ENCODE measurements at places on chromosomes 2 and 18. TPM values are rescaled to one million over a fixed set of nuclear protein-coding genes. Genes with fewer than 3 reads are reported as not detected.

DNA sequence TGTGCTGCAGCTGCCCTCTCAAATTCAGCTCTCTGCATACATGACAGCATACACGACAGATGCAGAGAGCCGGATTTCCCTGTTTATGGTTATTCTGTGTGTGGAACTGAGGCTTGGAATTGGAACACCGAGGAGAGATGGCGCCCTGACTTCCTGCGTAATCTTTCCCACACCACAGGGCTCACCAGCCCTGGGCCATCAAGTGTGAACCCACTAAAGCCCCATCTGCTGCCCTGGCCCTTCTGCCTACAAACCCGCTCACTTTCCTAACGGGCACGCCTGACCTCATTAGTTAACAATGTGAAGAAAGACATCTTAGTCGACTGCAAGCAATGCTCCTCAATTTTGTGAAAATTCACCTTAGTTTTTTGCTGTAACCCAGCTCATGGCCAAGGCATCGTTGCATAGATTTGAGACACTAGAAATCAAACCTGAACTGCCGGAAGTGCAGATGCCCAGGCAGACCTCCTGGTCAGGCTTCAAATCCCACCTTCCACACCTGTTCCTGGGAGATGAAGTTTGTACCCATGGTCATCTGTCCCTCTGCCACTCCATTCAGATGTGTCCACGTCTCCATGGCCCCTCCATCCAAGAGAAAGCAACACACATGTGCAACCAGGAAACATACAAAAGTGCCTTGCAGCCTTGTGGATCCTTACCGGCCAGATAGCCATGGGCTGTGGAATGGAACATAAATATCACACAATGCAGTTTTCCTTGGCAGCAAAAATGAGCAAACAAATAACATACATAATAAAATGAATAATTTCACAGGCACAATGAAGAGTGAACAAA lies 5.0 kb upstream of the CIDEA start:
- DNase-seq: no peak

- no peak for DNase-seq
Observed at GRCh38 chr18:46080156-46080555, 8.1 kb upstream of the PSTPIP2 start.

- DNase-seq: no peak
Observed at GRCh38 chr2:136376211-136376610, 258.3 kb upstream of the CXCR4 start.

Gene CPO
- total RNA-seq: not detected

- DNase-seq: peak; percentile 65
Observed at GRCh38 chr2:238263204-238264071, 23.6 kb upstream of the HES6 start.

DNA sequence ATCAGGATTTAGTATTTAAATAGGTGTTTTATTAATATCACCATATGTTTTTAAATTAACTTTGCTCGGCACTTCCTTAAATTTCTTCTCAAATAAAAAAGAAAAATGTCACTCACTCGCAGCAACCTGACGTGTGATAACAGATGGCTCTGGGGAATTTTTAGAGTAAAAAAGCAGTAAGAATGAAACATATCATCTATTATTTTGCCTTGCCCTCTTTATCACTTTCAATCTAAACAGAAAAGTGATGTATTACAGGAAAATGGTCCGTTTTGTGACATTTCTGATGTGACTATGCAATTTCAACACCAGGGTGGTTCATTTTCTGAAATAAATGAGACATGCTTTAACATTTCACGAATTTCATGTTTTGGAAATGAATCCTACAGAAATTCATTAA lies 1368.0 kb upstream of the LRRTM1 start:
- no peak for DNase-seq

GRCh38 chr2:104428155-104428554 lies 425.8 kb upstream of the POU3F3 start:
- DNase-seq: no peak

DNA sequence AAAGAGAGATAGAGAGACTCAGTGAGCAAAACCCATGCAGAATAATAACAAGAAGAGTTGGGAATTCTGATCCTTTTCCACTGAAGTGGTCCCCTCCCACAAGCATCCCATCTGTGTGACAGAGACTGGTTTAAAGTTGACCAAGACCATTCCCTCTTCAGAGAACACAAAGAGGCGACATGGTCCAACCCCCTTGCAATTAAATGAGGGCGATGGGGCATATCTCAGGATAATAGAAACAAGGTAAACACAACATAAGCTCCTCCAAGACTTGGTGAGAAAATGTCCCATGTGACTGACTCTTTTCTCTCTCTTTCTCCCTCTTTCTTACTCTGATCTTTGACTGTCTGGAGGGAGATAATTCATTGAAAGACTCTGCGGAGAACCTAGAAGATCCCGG lies 526.7 kb downstream of the SOX11 start:
- DNase-seq: no peak

GRCh38 chr2:96625571-96626552 lies 12.2 kb downstream of the KANSL3 start:
- DNase-seq: no peak

- DNase-seq: no peak
Observed at GRCh38 chr2:68245066-68245465, 7.3 kb downstream of the PPP3R1 start.

DNA sequence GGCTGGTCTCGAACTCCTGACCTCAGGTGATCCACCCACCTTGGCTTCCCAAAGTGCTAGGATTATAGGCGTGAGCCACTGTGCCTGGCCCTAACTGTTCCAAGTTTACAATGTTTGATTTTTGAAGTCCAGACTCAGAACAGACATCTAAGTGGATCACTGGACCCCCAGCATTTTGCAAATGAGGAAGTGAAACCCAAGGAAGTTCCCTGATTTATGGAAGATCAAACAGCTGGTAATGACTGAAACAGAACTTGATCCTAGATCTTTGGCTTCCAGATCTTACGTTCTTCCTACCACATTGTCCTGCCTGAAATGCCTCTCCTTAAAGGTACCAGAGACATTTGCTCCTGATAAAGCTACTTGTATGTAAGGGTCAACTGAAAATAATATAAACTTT lies 58.3 kb upstream of the NCOA1 start:
- DNase-seq: no peak

DNA sequence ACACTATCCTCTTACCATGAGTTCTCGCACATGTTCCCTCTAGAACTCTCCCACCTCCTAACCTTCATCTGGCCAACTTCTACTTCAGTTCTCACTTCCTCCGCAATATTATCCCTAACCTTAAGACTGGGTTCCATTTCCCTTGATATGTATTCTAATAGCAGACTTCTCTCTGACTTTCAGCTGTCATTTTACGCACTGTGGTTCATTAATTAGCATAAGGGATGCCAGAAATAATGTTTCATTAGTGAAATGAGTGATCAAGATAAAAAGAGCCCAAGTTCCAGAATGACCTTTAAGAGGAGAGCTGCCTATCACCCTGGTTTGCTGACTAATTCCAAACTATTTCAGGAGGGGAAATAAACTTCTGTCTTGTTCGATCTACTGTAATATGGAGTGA lies 108.6 kb upstream of the CCDC150 start:
- no peak for DNase-seq

- no peak for DNase-seq
Observed at GRCh38 chr2:126907671-126908070, 9.0 kb downstream of the TEX51 start.

- no peak for DNase-seq
Observed at GRCh38 chr2:182110347-182110746, 124.7 kb downstream of the PPP1R1C start.

DNA sequence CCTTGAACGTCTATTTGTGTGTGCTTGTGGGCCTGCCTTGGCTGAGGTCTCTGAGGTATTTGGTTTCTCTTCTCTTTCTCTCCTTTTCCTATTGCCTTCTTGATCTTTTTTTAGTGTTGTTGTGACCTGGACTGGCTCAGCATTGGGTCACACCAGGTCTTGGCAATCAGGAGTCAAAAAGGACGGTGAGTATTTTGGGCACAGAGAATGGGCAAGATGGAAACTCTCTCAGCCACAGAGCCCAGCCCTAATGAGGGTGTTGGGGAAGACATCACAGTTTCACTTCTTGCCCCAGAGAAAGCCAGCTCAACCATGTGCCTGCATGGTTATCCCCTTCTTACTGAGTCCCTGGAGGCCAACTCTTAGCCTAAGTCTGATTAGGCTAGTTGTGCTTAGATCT lies 13.7 kb upstream of the INO80C start:
- no peak for DNase-seq

Gene UPP2
- total RNA-seq: not detected

DNA sequence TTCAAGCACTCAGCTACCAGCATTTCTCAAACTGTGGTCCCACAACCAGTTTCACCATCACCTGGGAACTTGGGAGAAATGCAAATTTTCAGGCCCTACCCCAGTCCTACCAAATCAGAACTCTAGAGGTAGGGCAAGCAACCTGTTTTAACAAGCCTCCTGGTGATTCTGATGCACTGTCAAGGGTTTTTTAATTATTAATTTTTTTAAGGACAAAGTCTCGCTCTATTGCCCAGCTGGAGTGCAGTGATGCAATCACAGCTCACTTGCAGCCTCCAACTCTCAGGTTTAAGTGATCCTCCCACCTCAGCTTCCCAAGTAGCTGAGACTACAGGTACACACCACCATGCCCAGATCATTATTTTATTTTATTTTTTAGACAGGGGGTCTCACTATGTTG lies 7.8 kb downstream of the ACMSD start:
- DNase-seq: no peak

DNA sequence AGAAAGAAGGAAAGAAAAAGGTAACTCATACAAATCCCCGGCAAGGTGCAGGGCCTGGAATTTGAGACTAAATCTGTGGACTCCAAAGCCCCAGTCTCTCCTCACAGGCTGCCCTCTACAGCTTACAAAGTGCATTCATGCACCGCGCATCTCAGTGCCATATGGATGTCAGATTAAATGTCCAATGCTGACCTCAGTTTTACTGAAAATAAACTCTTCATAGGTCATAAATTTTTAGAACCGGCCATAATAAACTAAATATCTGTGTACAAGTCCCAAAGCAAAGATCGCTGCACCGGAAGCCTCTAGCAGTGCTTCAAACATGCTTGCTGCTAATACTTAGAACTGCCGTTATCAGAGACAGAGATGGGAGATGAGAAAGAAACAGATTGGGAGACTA lies 17.7 kb downstream of the ST6GAL2 start:
- DNase-seq: no peak

DNA sequence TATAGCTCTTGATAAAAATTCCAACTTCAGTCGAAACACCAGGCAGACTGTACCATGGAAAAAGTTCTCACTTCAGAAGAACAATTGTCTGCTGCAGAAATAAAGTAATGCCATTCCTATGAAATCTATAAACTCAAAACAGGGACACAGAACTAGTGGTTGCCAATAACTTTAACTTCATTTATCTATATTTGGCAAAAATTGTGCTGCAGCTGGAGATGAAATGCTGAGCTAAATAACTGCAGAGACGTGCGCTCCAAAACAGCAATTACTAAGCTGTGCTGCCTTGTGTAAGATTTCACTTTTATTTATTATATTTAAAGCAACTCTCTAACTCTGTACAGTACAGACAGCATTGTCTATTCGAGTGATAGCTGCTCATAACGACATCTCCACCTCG lies 540.1 kb upstream of the ID2 start:
- DNase-seq: no peak

Gene FAM161A
- total RNA-seq: 5.5 TPM

GRCh38 chr2:32212295-32212694 lies 46.6 kb downstream of the SLC30A6 start:
- no peak for DNase-seq

Gene CHRND
- total RNA-seq: not detected

DNA sequence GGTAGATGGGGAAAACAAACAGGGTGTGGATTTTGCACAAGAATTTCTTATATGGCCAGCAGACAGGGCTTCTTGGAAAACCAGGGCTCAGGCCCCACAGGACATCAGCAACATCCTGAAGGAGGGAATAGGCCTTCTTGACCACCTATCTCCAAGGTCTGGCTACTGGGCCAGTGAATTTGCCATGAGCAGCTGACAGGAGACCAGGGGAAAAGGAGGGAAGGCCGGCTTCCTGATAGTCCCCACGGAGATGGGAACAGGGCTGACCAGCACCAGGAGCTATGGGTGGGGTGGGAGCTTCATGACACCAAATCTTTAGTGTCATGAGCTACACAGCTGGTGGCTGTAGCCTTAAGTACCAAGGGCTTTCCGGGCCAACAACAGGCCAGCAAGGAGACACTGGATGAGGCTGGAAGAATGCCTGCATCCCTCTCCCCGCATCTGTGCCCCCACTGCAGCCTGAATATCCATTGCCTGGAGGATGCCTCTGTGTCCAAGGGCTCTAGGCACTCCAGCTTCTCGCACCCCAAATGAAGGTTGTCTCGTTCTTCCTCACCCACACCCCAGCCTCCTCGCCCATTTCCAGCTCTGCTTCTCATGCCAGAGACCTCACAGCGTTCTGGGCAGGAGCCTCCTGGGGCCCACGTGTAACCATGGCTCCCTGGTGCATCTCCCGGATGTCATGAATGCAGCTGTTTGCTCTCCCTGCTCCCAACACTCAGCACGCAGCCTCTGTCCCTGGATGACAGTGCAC lies 74.8 kb downstream of the EMX1 start:
- DNase-seq: no peak

Gene BBS5
- total RNA-seq: 3.2 TPM

- no peak for DNase-seq
Observed at GRCh38 chr2:200735061-200735460, 76.6 kb upstream of the BZW1 start.

Gene TUBA4A
- 231 TPM for total RNA-seq

DNA sequence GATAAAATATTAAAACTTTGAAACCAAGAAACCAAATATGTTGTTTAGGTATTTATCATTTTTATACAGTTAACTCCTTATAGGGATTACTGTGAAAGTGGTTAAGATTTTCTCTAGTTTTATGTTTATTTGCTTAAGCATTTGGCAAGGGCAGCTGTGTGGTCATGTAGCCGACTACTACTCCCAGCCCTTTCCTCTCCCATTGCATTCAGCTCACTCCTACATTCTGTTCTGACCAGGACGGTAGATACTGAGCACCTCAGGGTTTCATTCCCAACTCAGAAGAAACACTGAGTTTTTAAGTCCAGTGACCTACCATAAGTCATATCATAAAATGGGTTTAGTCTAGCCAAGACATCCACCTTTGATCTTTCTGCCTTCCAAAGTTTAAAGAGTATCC lies 19.8 kb downstream of the FZD5 start:
- no peak for DNase-seq

GRCh38 chr18:25053466-25053865 lies 298.5 kb downstream of the ZNF521 start:
- DNase-seq: no peak

- DNase-seq: no peak
Observed at GRCh38 chr2:4588606-4589005, 885.2 kb downstream of the DCDC2C start.

Gene HOXD9
- total RNA-seq: not detected

Gene MATN3
- not detected for total RNA-seq

DNA sequence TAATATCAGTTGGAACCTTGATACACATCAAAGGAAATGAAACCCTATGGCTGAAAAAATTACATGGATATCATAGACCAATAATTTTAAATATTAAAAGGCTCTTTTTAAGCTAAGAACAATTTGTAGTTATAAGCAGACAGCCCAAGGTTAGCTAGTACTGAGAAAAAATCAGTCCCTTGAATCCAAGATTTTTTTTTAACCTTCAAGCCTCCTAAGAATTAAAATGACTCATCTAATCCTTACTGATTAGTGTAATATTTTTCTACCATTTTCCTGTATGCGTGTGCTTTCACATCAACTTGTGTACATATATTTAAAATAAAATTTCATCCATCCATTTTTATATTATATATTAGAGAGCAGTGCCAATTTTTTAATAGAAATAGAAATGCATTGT lies 1004.9 kb upstream of the ZEB2 start:
- DNase-seq: no peak
